ENCODE measurements at places on chromosomes 5 and 9.

- peak; percentile 60 for DNase-seq
These were observed 144.1 kb upstream of the NFIL3 start for GRCh38 chr9:91567642-91568274.

- no peak for DNase-seq
These were observed 9.8 kb downstream of the ARAP3 start for GRCh38 chr5:141672071-141672840.

GRCh38 chr9:87327575-87328125, 170.0 kb upstream of the DAPK1 start:
- no peak for DNase-seq

- DNase-seq, result no peak
These were observed 386.8 kb downstream of the TRIM36 start for GRCh38 chr5:114782869-114783268.

DNA sequence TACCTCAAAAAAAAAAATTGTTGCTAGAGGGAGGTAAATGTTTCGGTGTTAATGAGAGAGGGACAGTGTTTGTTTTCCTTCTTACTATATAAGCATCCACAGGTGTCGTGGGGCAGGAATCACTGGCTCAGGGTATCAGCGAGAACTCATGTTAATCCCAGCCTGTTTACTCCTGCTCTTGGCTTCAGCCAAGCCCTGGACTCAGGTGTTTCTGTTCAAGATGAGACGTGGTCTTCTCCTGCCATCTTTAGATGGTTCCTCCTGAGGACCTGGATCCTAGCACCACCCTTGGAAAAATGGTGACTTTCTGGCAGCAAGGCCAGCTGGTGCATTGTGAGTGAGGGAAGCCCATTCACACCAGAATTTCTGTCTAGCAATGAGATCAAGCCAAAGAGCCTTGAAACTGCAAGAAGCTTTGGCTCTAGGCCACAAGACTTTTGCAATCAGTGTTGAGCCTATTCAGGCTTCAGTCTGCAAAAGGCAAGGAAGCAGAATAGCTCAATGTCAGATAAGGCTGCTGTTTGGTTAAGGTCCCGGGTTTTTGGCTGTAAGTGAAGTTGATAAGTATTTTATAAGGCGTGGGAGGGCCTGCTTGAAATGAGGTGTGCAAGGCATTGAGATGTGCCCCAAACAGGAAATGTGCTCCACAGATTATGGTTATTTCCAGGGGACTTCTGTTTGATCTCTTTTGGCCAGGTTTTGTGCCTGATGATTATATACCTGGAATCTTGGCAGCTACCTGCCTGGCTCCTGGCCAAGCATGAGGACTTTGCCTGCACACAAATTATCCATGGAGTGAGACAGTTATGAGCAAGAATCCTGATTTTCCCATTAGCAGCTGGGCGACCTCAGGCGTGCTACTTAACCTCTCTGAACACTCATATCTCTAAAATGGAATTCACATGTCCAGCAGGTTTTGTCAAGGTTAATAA, 99.8 kb downstream of the TENT4A start:
- DNase-seq, result no peak

DNA sequence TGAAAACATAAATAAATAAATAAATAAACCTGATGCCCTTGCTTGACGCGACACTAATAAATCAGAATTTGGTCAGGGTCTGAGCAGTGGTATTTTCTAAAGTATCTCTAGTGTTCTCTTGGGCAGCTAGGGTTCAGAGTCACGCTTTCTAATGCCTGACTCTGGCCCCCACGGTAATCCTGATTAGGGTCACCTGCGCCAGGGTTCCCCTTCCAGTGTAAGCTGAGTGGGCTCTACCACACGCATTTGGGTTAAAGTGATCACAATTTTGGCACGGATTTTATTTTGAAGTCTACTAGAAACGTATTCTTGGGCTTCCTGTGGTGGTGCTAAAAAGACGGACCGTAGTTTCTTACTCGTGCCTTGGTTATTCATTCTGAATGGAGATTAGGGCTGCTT, 651 bp downstream of the TTC1 start:
- no peak for DNase-seq

DNA sequence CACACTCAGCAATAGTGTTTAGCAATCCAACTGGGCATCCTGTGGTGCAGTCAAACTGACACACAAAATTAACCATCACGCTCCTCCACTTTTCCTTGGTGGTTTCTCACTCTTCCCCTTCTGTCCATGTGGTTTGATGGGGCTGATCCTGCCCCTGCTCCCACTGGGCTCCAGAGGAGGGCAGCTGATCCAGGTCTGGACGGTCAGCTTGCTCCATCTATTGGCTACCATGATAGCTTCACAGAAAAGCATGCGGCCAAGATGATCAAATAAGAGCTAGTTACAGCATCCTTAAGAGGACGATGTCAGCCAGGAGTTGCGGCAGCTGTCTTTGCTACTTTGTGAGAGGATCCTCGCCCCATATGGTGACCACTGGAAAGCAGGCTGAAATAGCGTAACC, 29.6 kb upstream of the RANBP17 start:
- no peak for DNase-seq

- no peak for DNase-seq
These were observed 1.1 kb downstream of the EPB41L4B start for GRCh38 chr9:109319626-109320241.

DNA sequence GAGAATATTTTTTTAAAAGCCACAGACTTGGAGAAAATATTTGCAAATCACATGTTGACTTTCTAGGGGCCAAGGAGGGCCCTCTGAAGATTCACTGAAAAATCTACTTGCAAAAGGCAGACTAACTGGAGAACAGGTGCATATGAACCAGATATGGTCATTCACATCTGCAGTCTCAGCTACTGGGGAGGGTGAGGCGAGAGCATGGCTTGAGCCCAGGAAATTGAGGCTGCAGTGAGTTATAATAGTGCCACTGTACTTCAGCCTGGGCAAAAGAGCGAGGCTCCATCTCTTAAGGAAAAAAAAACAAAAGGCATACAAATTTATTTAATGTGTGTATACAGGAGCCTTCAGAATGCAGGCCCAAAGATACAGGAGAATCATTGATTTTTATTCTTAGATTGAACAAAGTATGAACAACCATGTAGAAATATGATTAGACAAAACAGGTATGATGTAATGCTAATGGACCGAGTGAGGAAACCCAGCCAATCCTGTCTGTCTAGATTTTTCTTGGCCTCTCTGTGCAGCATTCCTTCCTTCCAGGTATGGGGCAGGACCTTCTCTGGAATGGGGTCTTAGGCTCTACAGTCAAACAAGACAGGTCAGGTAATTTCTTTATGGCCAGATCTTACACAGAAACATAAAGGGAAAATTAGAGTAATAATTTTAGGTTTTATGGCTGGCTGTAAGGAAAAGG, 15.3 kb upstream of the SLC27A6 start:
- no peak for DNase-seq

- no peak for DNase-seq
These were observed 62.0 kb upstream of the ASS1 start for GRCh38 chr9:130382636-130383349.

- no peak for DNase-seq
These were observed 139.3 kb downstream of the AOPEP start for GRCh38 chr9:94865582-94866452.

DNA sequence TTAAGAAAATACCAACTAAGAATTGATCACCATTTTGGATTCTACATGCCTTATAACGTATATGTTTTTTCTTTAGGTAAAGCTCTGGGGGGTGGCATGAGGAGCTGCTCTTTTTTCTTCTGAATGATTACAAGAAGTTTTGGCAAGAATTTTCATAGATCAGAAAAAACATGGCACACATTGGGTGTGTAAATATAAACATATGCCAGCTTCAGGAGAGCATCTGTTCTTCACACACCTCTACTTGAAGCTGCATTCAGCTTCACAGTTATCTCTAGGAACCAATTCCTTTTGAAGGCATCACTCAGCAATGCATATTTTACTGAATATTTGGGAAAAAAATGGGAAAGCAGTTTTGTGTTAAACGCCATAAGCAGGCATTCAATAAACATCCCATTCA, 122.7 kb upstream of the GHR start:
- DNase-seq, result no peak

DNA sequence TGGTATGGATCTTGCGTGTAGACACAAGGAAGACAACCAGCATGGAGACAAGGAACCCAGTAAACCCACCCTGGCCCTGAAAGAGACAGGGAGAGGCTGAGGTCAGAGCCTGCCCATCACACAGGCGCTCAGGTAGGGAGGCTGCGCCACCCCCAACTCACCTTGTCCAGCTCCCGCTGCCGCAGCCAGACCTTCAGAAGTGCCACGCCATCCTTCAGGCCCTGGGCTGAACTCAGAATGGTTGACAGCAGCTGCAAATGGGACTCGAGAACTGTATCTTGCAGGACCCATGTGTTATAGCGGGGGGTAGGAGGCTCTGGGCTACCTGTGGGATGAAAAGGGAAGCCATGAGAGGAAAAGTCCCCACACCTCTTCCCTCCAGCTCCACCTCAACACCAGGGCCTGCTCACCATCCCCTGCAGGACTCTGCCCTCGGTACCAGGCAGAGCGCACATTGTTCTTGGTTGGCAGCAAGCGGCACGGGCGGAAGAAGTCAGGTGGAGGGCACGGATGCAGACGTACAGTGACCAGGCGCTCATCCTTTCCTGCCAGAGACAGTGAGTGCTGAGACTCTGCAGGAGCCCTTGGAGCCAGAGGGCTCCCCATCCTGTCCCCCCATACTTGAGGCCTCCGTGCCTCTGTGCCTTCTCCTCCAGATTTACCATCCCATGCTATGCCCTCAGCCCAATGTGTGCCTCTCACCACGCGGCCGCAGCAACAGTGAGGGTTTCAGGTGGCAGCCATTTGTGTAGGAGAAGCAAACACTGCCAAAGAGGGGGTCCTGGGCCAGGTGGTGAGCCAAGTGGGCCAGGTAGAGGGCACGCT, 4.7 kb downstream of the NOL6 start:
- DNase-seq, result peak; percentile 66

GRCh38 chr9:36840898-36841536, 193.1 kb downstream of the PAX5 start:
- no peak for DNase-seq

DNA sequence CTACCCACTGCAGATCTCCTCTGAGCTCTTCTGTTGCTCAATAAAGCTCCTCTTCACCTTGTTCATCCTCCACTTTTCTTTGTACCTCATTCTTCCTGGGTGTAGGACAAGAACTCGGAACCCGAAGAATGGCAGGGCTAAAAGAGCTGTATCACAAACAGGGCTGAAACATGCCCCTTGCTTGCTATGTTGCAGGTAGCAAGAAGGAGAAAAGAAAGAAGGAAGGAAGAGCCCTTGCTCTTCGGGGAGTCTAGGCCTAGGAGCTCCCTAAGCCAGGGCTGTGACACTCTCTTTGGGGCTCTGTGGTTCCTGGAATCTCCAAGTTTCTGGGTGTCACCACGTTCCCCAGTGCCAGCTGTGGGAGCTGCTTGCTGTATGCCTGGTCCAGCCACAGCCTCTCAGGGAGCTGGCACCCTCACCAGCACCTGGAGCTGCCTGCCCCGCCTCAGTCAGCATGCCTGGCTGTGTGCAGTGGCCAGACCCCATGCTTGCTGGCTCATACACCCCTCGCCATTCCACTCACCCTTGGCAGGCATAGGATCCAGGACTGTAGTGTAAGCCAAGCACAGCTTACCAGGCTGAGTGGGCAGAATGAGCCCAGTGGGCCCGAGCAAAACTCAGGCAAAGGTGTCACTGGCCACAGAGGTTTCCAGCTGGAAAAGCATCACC, 274.8 kb upstream of the ADRA1B start:
- DNase-seq, result peak; percentile 77

GRCh38 chr5:147554261-147554817, 44.5 kb upstream of the DPYSL3 start:
- DNase-seq, result no peak

DNA sequence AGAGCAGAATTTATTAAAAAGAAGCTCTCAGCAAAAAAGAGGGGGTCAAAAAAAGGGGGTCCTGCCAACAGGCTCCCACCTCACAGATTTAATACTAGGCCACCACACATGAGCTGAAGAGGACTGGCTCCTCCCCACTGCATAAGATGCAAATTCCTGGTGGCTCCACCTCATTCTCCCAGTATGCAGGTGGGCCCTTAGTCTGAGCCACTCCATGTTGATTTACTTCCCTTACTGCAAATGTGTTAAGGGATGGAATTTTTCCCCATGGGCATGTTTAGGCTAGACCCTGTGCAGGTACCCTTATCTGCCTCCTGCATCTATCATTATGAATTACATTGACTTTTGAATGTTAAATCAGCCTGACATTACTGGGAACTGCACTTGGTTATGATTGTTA, 82.9 kb downstream of the ISOC1 start:
- DNase-seq, result no peak

- DNase-seq, result no peak
These were observed 2.6 kb downstream of the VDAC1 start for GRCh38 chr5:134001938-134002731.

GRCh38 chr5:159343295-159344094, 13.2 kb upstream of the IL12B start:
- no peak for DNase-seq

- peak; percentile 66 for DNase-seq
These were observed 50.3 kb downstream of the BARX1 start for GRCh38 chr9:93904649-93905472.

DNA sequence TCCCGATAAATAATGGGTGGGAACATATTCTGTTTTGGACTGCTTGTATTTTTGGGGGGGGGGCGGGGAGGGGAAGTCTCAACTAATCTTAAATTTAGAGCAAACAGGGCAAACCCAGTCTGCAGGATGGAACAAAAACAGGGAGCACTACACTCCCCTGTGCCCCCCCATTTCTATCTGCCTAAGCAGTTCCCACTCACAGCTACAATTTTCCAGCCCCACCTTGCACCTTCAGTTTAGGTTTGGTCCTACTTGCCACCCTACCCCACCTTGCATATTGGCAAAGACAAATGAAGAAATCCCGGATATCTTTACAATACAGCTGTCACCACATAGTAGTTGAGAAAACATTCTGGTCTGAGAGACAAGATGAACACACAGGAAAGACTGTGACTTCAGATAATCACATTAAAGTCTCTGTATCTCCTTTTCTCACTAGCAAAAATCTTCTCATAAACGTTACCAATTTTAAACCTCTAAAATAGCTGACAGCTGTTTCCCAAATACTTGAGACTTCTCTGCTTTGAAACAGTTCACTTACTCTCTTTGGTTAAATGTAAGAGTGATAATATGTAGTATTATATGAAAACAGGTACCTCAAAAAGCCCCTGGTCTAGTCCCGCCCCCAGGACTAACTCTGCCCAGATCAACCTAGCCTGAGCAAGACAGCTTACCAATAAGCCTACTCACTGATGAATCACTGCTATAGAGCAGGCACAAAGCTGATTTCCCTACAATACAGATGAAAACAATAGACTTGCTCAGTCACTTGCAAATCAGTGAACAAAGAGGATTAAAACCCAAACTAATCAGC, 5.2 kb upstream of the RAPGEF6 start:
- no peak for DNase-seq

DNA sequence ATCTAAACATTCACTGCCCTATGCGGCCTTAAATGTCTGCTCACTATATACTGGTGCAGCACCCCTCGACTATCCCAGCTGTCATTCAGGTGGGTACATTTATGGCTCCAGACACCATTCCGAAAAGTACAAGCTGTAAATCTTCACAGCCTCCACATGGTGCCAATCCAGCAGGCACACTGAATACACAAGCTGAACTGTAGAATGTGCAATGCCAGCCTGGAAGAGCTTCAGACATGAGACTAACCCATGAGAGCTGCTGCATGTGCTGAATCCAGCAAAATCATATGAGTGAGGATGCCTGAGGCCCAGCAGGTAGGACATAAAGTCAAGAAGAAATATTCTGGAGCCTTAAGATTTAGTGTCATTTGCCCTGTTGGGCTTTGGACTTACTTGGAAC, 483.8 kb upstream of the GRIA1 start:
- DNase-seq, result no peak

GRCh38 chr9:7802666-7803065, 3.1 kb upstream of the DMAC1 start:
- no peak for DNase-seq

GRCh38 chr5:58816181-58816731, 233.4 kb downstream of the RAB3C start:
- DNase-seq, result no peak

All from cardiac septum (tissue), 1 donor.